ENCODE measurements at places on chromosomes 11 and 22.
A peak's percentile ranks its signal among the peaks of the same experiment; 100 is the strongest.

DNA sequence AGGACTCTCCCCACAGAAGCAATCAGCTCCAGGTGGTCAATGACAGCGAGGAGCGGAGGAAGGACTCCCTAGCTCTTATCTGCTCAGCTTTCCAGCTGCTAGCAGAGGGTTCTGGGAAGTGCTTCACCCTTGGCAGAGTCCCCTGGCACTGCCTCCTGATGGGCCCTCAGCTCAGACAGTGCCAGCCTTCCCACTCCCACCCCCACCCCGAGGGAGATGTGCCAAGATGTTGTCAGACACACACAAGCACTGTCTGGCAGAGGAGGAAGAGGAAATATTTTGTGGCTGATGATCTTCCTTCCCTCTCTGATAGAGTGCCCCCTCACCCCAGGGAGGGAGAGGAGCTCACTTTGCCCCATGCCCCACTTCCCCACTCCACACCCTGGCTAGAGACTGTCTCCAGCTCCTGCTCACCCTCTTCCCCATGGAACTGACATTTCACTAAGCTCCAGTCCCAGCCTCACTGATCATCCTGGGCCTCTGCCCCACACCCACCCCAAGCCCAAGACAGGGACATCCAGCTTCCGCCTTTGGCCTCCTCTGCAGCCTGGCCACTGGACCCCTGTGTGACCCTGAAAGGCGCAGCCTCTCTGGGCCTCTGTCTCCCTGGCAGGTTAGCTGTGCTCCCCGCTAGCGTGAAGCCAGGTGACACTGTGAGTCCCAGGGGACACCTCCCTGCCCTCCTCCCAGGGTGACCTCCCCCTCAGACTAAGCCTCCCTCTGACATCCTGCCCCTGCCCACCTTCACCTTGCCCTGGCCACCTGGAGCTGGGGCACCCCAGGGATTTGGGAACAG lies 44.5 kb downstream of the SLCO2B1 start:
- peak; percentile 53 for DNase-seq

DNA sequence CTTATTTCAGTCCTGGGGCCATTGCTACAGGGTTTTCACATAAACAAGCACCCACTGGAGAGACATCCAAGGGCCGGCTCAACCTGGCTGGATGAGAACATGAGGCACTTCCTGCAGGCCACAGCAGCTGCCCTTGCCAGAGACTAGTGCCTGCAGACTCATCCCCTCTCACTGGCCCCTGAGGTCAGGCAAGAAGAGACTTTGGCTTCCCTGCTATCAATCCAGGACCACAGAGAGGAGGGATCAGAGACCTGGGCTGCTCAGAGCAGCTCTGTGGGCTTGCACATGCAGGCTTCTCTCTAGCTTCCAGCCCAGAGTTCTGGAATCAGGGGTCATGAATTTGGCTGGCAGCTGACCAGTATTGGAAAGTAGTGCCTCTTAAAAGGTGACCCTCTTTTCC lies 79.5 kb downstream of the CABIN1 start:
- DNase-seq = no peak

- peak; percentile 60 for DNase-seq
Observed at GRCh38 chr11:78228467-78228866, 39.7 kb downstream of the USP35 start.

DNA sequence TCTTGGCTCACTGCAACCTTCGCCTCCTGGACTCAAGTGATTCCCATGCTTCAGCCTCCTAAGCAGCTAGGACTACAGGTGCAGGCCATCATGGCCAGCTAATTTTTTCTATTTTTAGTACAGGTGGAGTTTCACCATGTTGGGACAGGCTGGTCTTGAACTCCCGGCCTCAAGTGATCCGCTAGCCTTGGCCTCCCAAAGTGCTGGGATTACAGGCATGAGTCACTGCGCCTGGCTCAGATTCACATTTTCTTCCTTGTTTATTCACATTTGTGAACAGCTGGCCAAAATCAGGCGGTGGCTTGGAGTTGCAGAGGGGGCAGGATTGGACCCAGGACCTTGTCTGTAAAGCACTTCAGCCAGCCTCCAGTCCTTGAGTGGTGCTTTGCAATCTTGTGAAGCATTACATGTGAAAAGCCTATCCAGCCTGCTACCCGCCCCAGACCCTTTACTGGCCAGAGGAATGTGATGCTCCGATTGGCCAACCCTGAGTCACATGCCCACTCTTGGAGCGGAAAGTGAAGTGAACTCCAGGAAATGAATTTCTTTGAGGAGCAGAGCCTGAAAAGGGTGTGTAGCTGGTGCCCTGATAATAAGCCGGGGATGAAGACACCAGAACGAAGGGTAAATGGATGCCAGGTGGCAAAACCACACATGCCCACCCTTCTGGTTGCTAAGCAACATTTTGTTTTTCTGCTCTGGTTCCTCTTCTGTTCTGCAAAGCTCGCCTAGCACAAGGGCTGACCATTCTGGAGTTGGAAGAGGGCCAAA lies 62.6 kb upstream of the PTPRJ start:
- peak; percentile 54 for DNase-seq

- DNase-seq = no peak
Observed at GRCh38 chr11:121889186-121889585, 226.8 kb downstream of the BLID start.

DNA sequence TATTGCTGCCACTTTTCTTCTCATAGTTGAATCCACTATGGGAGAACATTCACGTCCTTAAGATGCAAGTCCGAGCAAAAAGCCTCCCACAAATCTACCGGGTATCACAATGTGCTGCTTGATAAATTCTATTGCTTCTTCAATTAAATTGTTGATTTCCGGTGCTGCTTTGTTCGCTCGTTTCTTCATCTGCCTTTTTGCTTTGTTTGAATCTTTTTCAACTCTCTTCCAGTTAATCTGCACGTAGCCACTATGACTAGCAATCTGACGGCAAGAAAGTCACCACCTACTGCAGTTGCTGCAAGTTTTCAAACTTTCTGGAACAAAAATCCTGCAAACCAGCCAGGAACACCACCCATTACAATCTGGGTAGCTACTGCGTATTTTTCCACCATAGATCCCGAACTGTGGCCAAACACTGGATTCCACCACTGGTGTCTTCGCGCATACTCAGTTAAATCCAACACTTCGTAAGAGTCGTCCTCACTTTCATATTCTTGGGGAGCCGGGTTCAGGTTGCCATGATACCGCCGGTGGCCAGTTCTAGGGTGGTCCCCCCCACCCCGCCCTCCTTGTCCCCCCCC lies 59.1 kb downstream of the CLMP start:
- no peak for DNase-seq

DNA sequence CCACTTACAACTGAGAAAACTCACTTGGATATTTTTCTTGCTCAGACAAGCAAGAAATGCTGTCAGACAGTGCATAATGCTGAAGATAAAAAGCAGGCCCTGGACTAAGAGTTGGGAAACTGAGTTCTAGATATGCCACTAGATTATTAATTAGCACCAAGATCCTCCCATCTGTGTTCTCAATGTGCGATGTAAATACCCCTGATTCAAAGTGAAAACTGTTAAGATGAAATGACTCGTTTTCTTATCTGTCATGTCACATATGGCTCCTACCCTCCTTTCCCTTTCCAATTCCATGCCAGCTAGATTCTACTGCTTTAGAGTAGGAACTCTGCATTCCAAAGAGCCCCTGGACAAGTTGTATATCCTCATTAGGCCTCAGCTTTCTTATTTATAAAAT lies 88.9 kb upstream of the CLNS1A start:
- no peak for DNase-seq

DNA sequence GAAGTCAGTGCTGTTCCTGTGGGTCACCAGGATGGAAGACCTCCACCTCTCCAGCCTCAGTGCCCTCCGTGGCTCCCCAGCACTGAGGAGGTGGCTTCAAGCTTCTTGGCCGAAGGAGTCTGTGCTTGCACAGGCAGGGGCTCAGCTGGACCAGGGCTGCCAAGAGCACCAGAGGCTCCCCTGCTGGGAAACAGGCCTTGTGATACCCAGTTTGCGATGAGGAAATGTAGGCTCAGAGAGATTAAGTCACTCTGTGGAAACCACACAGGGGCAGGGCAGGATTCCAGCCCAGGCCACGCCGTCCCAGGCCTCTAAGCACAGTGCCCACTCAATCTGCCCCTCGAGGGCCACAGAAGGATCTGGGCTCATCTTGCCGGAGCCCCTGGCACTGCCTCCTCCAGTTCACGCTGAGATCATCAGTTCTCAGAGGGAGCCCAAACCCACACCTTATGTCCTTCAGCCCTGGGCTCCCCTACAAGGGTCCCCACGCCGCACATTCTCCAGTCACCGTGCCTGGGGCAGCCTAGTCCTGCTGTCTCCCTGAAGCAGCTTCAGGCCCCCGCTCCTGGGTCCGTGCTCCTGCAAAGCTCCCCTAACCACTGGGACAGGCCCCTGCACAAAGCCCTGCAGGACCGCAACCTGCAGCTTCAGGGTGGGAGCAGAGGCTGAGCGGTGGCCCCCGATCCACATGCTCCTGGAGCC lies 21.6 kb downstream of the ANO1 start:
- no peak for DNase-seq

DNA sequence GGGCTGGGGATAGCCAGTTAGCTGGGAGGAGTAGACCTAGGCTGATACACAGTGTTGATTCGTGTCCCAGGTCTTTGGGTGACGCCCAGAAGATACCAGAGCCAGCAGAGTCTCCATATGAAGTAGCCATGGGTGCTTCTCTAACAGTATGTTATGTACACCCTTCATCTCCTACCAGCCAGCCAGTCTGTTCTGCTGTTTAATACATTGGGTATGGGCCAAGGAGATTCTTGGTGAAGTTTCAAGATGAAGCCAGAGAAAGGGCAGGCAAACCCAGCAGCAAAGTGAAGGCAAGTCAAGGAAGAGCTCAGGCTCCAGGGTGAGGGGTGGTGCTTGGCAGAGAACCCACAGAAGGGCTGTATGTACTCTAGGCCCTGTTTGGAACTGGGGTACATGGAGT lies 56.4 kb downstream of the PPFIBP2 start:
- DNase-seq = no peak

DNA sequence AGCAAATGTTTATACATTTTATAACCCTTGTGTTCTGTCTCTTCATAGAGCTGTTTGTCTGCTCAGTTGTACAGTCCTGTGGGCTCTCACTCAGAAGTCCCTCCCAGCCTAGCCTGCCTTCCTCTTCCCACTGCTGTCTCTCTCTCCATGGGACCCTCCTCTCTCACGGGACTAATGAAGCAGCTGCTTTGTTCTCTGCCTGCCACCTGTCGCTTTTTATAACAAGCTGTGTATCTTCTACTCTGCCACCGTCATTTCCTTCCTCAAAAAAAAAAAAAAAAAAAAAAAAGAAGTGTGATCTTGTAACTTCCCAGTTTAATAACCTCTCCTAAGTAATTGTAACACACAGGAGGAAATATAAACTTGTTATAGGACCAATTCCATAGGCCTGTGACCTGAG lies 92.2 kb upstream of the ALKBH3 start:
- peak; percentile 52 for DNase-seq

DNA sequence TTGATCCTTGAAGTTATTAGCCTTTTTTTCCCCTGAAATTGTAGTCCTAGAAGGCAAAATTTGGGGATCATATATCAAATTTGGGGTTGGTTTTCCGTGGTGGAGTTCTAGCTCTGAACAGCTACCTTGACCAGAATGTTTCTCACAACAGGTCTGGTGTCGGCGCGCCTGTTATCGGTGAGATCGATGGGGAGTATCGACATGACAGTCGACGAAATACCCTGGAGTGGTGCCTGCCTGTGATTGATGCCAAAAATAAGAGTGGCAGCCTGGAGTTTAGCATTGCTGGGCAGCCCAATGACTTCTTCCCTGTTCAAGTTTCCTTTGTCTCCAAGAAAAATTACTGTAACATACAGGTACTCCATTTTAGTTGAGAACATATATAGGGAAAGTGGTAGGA lies 9.9 kb upstream of the PHLDB1 start:
- no peak for DNase-seq

- DNase-seq = peak; percentile 72
Observed at GRCh38 chr11:64341851-64342791, 2.1 kb downstream of the CCDC88B start.

- DNase-seq = no peak
Observed at GRCh38 chr11:35274909-35275785, 136.2 kb downstream of the CD44 start.

- DNase-seq = peak; percentile 89
Observed at GRCh38 chr11:126415128-126415527, 59.6 kb downstream of the ST3GAL4 start.

- peak; percentile 61 for DNase-seq
Observed at GRCh38 chr11:1920909-1921573, 1.5 kb downstream of the TNNT3 start.

DNA sequence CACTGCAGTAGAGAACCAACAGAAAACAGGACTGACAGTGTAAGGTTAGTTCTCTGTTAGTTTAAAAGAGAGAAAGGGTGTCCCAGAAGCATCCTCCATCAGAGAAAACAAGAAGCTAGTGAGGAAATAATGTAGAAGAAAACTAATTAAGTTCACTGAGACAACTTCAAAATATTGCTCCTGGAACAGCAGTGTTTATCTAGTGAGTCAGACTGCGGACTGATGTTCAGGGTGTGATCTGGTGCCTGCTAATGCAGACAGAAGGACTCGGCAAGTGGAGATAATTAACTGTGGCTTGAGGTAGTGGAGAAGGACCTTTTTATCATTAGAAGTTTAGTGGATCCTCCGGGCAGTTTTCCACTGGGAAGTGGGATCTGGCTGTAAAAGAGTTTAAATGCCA lies 55.4 kb downstream of the CDON start:
- DNase-seq = no peak

- DNase-seq = no peak
Observed at GRCh38 chr22:36746375-36746970, 29.4 kb downstream of the IFT27 start.

GRCh38 chr11:101923554-101923953 lies 7.2 kb upstream of the ANGPTL5 start:
- no peak for DNase-seq

- peak; percentile 71 for DNase-seq
Observed at GRCh38 chr22:29344137-29344536, 28.6 kb upstream of the RASL10A start.

- peak; percentile 50 for DNase-seq
Observed at GRCh38 chr22:35301372-35301874, 1.7 kb downstream of the TOM1 start.

- no peak for DNase-seq
Observed at GRCh38 chr22:43449205-43449830, 37.5 kb downstream of the MPPED1 start.

- DNase-seq = no peak
Observed at GRCh38 chr11:102596578-102596977, 28.6 kb downstream of the MMP20 start.

- DNase-seq = no peak
Observed at GRCh38 chr11:65471447-65471891, 27.4 kb upstream of the MALAT1 start.

DNA sequence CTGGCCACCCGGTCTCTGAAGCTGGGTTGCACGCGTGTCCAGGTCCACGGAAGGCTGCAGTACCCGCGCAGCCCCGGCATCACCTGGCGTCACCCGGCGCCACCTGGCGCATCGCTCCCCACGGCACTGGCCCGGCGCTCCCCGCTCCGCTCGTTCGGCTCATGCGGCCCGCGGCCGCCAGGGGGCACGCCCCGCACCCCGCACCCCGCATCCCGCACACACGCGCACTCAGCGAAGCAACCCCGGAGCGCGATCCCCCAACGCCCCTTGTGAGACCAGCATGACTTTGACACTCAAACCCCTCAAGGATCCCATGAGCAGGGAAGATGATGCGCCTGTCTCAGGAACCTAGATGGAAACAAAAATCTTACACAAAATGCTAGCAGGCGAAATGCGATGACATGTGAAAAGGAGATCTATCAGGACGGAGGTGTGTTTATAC lies 11.9 kb downstream of the B3GNT6 start:
- DNase-seq = no peak

All from muscle of back (tissue), 13 donors.